IPS DF 6.9 (cell line): ENCODE measurements at places on chromosomes 4 and X.

GRCh38 chrX:46326161-46326560 lies 219.1 kb downstream of the ZNF674 start:
- H3K27me3 ChIP-seq, result no peaks in the 10 kb centered on the region
- no peak overlapping the region for H3K4me3 ChIP-seq
- DNase-seq, result no peak
- peaks cover 5% of the 10 kb centered on the region; the same call in 1 of the 2 replicates for H3K4me1 ChIP-seq
- no peak overlapping the region for H3K27ac ChIP-seq
- no peaks in the 10 kb centered on the region for H3K36me3 ChIP-seq

- no peaks in the 10 kb centered on the region for H3K27me3 ChIP-seq
- H3K27ac ChIP-seq, result no peak overlapping the region
- no peak overlapping the region for H3K4me3 ChIP-seq
- no peak for DNase-seq
- H3K4me1 ChIP-seq, result no peaks in the 10 kb centered on the region; the same call in 1 of the 2 replicates
- H3K36me3 ChIP-seq, result peaks cover 9% of the 10 kb centered on the region
Measured at GRCh38 chrX:49178537-49178936, 6.8 kb downstream of the PLP2 start.

GRCh38 chr4:146342600-146343192 lies 128.4 kb downstream of the REELD1 start:
- H3K36me3 ChIP-seq, result no peaks in the 10 kb centered on the region
- no peak for DNase-seq
- no peak overlapping the region for H3K27ac ChIP-seq
- H3K27me3 ChIP-seq, result no peaks in the 10 kb centered on the region

- no peak overlapping the region for H3K27ac ChIP-seq
- H3K4me1 ChIP-seq, result peaks cover 2% of the 10 kb centered on the region; the same call in 1 of the 2 replicates
Measured at GRCh38 chr4:183905593-183906488, 734 bp downstream of the STOX2 start.

DNA sequence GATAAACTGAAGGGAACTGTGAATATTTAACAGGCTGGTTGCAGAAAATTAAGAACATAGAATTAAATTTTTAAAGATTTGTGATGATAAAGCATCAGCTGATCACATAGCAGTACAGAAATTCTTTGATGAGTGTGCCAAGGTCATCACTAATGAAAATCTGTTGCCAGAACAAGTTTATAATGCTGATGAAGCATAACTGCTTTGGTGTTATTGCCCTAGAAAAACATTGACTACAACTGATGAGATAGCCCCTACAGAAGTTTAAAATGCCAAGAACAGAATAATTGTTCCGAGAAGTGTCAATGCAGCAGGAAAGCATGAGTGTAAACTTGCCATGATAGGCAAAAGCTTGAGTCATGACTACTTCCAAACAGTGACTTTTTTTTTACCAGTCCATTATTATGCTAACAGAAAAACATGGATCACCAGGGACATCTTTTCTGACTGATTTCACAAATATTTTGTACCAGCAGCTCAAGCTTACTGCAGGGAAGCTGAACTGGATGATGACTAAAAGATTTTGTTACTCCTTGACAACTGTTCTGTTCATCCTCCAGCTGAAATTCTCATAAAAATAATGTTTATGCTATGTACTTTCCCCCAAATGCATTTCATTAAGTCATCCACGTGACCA lies 1136.6 kb downstream of the FAT4 start:
- no peaks in the 10 kb centered on the region for H3K4me1 ChIP-seq
- H3K4me3 ChIP-seq, result no peak overlapping the region
- no peaks in the 10 kb centered on the region for H3K36me3 ChIP-seq

- H3K36me3 ChIP-seq, result no peaks in the 10 kb centered on the region
- DNase-seq, result no peak
- H3K4me3 ChIP-seq, result no peak overlapping the region
- H3K27me3 ChIP-seq, result no peaks in the 10 kb centered on the region
- H3K27ac ChIP-seq, result no peak overlapping the region
Measured at GRCh38 chr4:6232836-6233785, 32.8 kb upstream of the JAKMIP1 start.

DNA sequence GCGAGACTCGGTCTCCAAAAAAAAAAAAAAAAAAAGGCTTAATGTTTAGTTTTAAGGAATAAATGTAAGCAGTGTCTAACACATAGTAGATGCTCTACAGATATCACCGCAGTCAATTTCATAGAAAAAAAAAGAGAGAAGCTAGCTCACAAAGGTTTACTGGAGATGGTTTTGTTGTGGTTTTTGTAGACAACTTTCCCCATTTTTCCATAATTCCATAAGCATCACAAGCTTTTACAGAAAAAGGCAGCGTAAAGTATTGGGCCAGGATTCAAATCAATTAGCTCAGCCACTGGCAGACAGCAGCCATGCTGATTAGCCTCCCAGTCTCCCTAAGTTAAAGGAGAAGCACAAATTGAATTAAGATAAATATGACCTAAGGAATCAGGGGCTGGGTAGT lies 1.5 kb downstream of the GRSF1 start:
- peak overlapping the region; percentile 98; the same call in 1 of the 2 replicates for H3K4me3 ChIP-seq
- no peaks in the 10 kb centered on the region; the same call in 1 of the 2 replicates for H3K4me1 ChIP-seq
- DNase-seq, result no peak
- no peak overlapping the region for H3K27ac ChIP-seq
- peaks cover 5% of the 10 kb centered on the region for H3K36me3 ChIP-seq

- H3K27me3 ChIP-seq, result no peaks in the 10 kb centered on the region
- no peak overlapping the region for H3K27ac ChIP-seq
- no peak for DNase-seq
- H3K36me3 ChIP-seq, result no peaks in the 10 kb centered on the region
- H3K4me1 ChIP-seq, result peaks cover 2% of the 10 kb centered on the region; the same call in 1 of the 2 replicates
Measured at GRCh38 chrX:38878641-38879340, 77.5 kb downstream of the MID1IP1 start.

DNA sequence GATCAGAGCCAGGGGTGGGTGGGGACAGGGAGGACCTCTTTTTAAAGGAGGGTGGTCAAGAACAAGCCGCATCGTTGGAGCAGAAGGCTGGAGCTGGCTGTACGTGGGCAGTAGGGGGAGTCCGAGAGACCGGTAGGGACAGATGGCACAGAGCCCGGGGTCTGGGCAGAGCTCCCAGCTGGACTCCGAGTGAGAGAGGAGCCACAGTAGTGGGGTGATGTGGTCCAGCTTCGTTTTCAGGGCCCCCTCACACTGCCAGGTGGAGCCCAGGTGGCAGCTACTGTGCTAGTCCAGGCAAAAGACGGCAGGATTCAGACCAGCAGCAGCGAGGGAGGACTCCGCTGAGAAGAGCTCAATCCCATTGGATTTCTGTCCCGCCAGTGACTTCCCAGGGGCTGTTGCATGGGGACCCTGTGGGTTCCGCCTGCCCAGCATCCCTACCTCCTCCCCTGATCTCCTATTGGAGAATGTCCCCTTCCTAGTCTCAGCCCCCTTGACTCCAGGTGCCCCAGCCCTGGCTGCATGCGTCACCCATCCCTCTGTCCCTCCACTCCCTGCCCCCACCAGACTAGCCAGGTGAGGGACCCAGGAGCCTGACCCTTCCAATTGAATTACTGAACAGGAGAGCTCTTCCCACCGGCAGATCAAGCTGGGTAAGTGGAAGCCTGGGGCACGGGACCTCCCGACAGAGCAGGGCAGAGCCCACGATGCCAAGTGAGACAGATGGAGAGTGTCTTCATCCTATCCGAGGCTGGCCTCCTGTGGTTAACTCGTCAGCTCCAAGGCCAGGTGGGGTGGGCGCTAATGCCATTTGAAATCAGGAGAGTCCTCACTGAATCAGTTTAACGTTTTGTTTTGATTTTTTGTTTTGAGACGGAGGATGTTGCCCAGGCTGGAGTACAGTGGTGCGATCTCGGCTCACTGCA lies 2.9 kb downstream of the ARHGAP4 start:
- H3K4me1 ChIP-seq, result 0 out of 2 replicates have a peak, but pooled peaks cover 1% of the 10 kb centered on the region
- H3K4me3 ChIP-seq, result no peak overlapping the region
- H3K27ac ChIP-seq, result no peak overlapping the region
- H3K27me3 ChIP-seq, result no peaks in the 10 kb centered on the region
- DNase-seq, result no peak

DNA sequence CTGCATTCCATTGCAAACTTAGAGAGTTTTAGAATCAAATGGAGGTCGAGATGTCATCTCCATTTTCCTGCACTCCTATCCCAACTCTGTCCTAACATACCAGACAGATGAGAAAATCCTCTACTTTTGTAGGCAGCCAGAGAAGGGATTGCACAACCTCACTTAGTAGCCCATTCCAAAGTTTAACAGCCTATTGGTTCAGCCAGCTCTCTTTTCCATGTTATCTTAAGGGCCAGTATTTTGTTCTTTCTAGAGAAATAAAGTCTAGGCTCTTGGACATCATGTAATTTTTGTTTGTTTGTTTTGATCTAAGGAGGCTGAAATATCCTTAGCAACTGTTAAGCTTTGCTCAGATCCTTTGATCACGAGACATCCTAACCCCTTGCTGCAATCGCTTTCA lies 173.0 kb downstream of the COX18 start:
- H3K27me3 ChIP-seq, result no peaks in the 10 kb centered on the region
- no peak overlapping the region for H3K4me3 ChIP-seq
- H3K36me3 ChIP-seq, result no peaks in the 10 kb centered on the region
- H3K27ac ChIP-seq, result no peak overlapping the region
- no peaks in the 10 kb centered on the region; the same call in 1 of the 2 replicates for H3K4me1 ChIP-seq

- no peaks in the 10 kb centered on the region for H3K27me3 ChIP-seq
- no peak overlapping the region for H3K4me3 ChIP-seq
- no peak overlapping the region for H3K27ac ChIP-seq
- H3K36me3 ChIP-seq, result no peaks in the 10 kb centered on the region
Measured at GRCh38 chr4:1590244-1590643, 93.9 kb downstream of the FAM53A start.

DNA sequence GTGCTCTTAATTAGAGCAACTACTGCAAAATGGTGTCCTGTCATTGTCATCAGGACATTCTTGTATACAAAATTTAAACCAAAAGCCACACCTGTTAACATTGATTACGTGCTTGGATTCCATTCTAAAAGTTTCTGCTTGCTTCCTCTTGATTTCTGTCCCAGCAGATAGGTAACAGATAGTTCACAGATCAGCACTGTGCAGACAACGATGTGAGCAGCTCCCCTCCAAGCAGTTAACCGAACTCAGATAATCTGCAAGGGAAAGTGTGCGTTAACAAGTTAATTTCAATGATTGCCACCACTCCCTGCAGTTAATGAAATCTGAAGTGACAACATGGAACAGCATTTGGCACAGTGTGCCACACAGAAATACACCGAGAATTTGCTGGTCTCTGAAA lies 54.4 kb upstream of the RELL1 start:
- H3K36me3 ChIP-seq, result no peaks in the 10 kb centered on the region
- no peaks in the 10 kb centered on the region for H3K4me1 ChIP-seq
- no peak for DNase-seq

GRCh38 chr4:43763029-43763610 lies 685.5 kb downstream of the KCTD8 start:
- H3K4me3 ChIP-seq, result no peak overlapping the region
- no peak overlapping the region for H3K27ac ChIP-seq
- H3K4me1 ChIP-seq, result no peaks in the 10 kb centered on the region
- H3K27me3 ChIP-seq, result no peaks in the 10 kb centered on the region

DNA sequence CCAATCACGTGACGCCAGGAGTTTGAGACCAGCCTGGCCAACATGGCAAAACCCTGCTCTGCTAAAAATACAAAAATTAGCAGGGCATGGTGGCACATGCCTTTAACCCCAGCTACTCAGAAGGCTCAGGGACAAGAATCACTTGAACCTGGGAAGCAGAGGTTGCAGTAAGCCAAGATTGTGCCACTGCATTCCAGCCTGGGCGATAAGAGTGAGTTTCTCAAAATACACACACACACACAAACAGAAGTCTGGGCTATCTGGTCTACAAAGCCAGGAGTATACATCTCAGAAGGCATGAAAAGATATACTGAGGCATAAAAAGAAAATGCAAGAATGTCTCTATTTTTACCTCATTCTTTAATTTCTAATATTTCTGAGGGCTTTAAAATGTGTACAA lies 11.3 kb downstream of the YTHDC1 start:
- H3K27me3 ChIP-seq, result no peaks in the 10 kb centered on the region
- no peak overlapping the region for H3K27ac ChIP-seq
- DNase-seq, result no peak
- H3K4me1 ChIP-seq, result peaks cover 3% of the 10 kb centered on the region; the same call in 1 of the 2 replicates
- H3K36me3 ChIP-seq, result peaks cover 5% of the 10 kb centered on the region; the same call in 1 of the 2 replicates

- no peak for DNase-seq
- H3K36me3 ChIP-seq, result peaks cover 12% of the 10 kb centered on the region
Measured at GRCh38 chr4:4418676-4419390, 31.9 kb downstream of the NSG1 start.

DNA sequence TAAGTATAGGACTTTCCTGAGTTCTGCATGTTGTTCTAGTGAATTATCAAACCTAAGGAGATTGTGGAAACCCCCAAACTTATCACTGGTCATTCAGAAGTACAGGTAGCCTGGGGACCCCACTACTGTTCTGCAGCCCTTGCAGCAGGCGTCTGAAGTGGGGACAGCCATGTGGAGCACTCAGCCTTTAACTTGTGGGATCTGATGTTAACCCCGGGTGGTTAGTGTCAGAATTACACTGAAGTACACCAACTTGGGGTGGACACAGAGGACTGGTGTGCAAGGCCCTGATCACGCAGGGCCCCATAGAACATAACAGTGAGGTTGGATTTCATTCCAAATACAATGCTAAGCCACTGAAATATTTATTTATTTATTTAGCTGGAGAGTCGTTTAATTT lies 103.7 kb downstream of the SCD5 start:
- H3K4me1 ChIP-seq, result no peaks in the 10 kb centered on the region; the same call in 1 of the 2 replicates
- no peak for DNase-seq
- H3K27me3 ChIP-seq, result no peaks in the 10 kb centered on the region
- H3K36me3 ChIP-seq, result no peaks in the 10 kb centered on the region

GRCh38 chr4:54005475-54005874 lies 58.9 kb downstream of the CHIC2 start:
- DNase-seq, result no peak
- H3K4me3 ChIP-seq, result no peak overlapping the region
- H3K27me3 ChIP-seq, result no peaks in the 10 kb centered on the region
- H3K27ac ChIP-seq, result no peak overlapping the region

DNA sequence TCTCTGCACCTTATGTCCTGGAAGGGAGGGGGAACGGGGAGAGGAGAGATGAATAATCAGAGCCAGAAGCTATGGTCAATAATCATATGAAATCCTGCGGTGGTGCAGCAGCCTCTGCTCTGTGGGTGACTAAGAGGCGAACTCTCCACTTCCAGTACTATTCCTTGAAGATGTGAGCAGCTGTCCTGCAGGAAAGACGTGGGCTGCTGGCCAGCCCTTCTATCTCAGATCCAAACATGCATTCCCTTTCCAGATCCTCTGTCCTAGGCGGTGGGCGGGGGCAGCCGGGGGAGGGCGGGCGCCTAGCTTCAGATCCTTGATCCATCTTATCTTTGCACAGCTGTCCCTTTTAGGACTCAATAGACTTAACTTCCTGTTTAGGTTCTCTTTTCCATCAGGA lies 34.5 kb downstream of the SPINK2 start:
- H3K27me3 ChIP-seq, result no peaks in the 10 kb centered on the region
- no peak overlapping the region for H3K4me3 ChIP-seq
- no peak overlapping the region for H3K27ac ChIP-seq
